ENCODE measurements at places on chromosomes 12 and 14. TPM values are rescaled to one million over a fixed set of nuclear protein-coding genes. Genes with fewer than 3 reads are reported as not detected.
A peak's percentile ranks its signal among the peaks of the same experiment; 100 is the strongest.

GRCh38 chr12:122086641-122087285, 8.2 kb downstream of the MLXIP start:
- no peak overlapping the region for H3K27ac ChIP-seq
- no peaks in the 10 kb centered on the region for H3K27me3 ChIP-seq
- H3K36me3 ChIP-seq = peaks cover 19% of the 10 kb centered on the region
- H3K4me1 ChIP-seq = peaks cover 34% of the 10 kb centered on the region

GRCh38 chr12:50234347-50234746, 49.0 kb downstream of the LIMA1 start:
- H3K27ac ChIP-seq = no peak overlapping the region
- peaks cover 11% of the 10 kb centered on the region for H3K36me3 ChIP-seq
- no peaks in the 10 kb centered on the region for H3K27me3 ChIP-seq
- H3K4me3 ChIP-seq = no peak overlapping the region

- peaks cover 21% of the 10 kb centered on the region for H3K4me1 ChIP-seq
- H3K36me3 ChIP-seq = no peaks in the 10 kb centered on the region
- no peak for DNase-seq
- H3K4me3 ChIP-seq = no peak overlapping the region
- no peaks in the 10 kb centered on the region for H3K27me3 ChIP-seq
- no peak overlapping the region for H3K27ac ChIP-seq
These were observed 85.3 kb downstream of the LRRC74A start for GRCh38 chr14:76911473-76911872.

PLCZ1 gene
- not detected for total RNA-seq

DNA sequence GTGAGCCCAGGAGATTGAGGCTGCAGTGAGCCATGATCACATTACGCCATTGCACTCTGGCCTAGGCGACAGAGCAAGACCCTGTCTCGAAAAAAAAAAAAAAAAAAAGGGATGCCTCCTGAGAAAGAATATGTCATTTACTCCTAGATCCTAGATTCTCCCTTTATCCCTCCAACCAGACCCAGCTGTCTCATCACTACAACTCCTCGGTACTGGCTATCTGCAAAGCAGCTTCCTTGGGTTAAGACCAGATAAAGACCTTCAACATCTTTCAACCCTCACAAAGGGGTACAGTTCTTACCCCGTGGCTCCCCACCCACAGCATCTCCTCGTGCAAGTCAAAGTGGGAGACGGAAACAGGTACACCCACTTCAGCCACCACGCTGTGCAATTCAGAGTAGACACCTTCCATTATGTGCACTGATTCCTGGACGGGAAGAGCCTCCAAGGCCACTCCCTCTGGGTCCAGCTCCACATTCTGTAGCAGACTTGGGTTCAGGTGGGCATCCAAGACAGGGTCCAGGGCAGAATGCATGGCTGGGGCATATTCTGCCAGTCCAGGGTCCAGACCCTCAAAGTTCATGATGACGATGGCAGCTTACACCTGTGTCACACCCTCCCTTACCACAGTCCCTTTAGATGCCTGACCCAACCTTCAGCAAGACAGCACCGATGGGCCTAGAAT, 1.1 kb downstream of the PAN2 start:
- no peak for DNase-seq
- H3K4me3 ChIP-seq = peak overlapping the region; percentile 84
- H3K4me1 ChIP-seq = peaks cover 16% of the 10 kb centered on the region

KIF5A gene
- total RNA-seq = 0.59 TPM

PLEKHH1 gene
- total RNA-seq = 21.4 TPM

DNA sequence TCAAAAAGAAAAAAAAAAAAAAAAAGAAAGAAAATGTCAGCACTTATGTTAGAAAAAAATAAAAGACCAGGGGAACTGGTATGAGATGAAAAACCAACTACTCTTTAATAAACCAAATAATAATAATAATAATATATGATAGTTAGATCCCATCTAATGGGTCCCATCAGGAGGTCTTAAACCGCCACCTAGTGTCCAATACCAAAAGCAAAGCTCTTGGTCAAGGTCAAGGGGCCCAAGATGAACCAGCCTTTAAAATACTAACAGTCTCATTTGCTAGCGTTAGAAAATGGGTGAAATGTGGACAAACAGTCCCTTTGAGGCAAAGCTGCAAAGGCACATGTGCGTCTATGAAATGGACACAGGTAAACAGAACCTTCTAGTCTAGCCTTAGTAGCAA, 12.3 kb downstream of the BRAP start:
- no peaks in the 10 kb centered on the region for H3K4me1 ChIP-seq
- H3K27ac ChIP-seq = no peak overlapping the region
- no peak for DNase-seq
- H3K4me3 ChIP-seq = no peak overlapping the region
- H3K27me3 ChIP-seq = no peaks in the 10 kb centered on the region

GRCh38 chr14:49970474-49971147, 77.7 kb downstream of the ARF6 start:
- H3K27ac ChIP-seq = peak overlapping the region; percentile 98
- H3K4me3 ChIP-seq = peak overlapping the region; percentile 21
- peaks cover 53% of the 10 kb centered on the region for H3K4me1 ChIP-seq
- no peaks in the 10 kb centered on the region for H3K27me3 ChIP-seq
- H3K36me3 ChIP-seq = no peaks in the 10 kb centered on the region
- DNase-seq = no peak

GRCh38 chr12:12167847-12168246, 97.1 kb downstream of the BCL2L14 start:
- H3K36me3 ChIP-seq = peaks cover 27% of the 10 kb centered on the region
- H3K27ac ChIP-seq = peak overlapping the region; percentile 10
- H3K4me3 ChIP-seq = no peak overlapping the region
- DNase-seq = no peak
- peaks cover 14% of the 10 kb centered on the region for H3K4me1 ChIP-seq
- no peaks in the 10 kb centered on the region for H3K27me3 ChIP-seq

TBK1 gene
- total RNA-seq = 25.5 TPM

TAS2R46 gene
- 3.8 TPM for total RNA-seq

- H3K27ac ChIP-seq = no peak overlapping the region
- no peak for DNase-seq
- no peak overlapping the region for H3K4me3 ChIP-seq
- H3K27me3 ChIP-seq = no peaks in the 10 kb centered on the region
- H3K36me3 ChIP-seq = peaks cover 5% of the 10 kb centered on the region
These were observed 259.6 kb upstream of the ALG10B start for GRCh38 chr12:38056701-38057689.

KCNA1 gene
- total RNA-seq = not detected

- DNase-seq = no peak
- no peaks in the 10 kb centered on the region for H3K27me3 ChIP-seq
- H3K36me3 ChIP-seq = peaks cover 9% of the 10 kb centered on the region
- no peak overlapping the region for H3K4me3 ChIP-seq
- H3K27ac ChIP-seq = no peak overlapping the region
These were observed 4.2 kb downstream of the RDH5 start for GRCh38 chr12:55724226-55724939.

GRCh38 chr12:102769323-102769916, 147.6 kb downstream of the PAH start:
- H3K4me1 ChIP-seq = no peaks in the 10 kb centered on the region
- no peak overlapping the region for H3K27ac ChIP-seq
- peak; percentile 65 for DNase-seq
- no peak overlapping the region for H3K4me3 ChIP-seq

GRCh38 chr12:123787466-123787865, 25.4 kb downstream of the DNAH10 start:
- DNase-seq = no peak
- H3K27ac ChIP-seq = no peak overlapping the region
- H3K4me3 ChIP-seq = no peak overlapping the region

GRCh38 chr12:12606781-12607589, 4.7 kb upstream of the CREBL2 start:
- peaks cover 21% of the 10 kb centered on the region for H3K4me1 ChIP-seq
- no peaks in the 10 kb centered on the region for H3K36me3 ChIP-seq
- no peaks in the 10 kb centered on the region for H3K27me3 ChIP-seq
- H3K4me3 ChIP-seq = no peak overlapping the region

STXBP6 gene
- total RNA-seq = 14.5 TPM

GRCh38 chr12:124762791-124763593, 100.7 kb downstream of the SCARB1 start:
- H3K4me3 ChIP-seq = no peak overlapping the region
- peak overlapping the region; percentile 39 for H3K27ac ChIP-seq
- H3K36me3 ChIP-seq = no peaks in the 10 kb centered on the region
- peaks cover 37% of the 10 kb centered on the region for H3K4me1 ChIP-seq
- no peak for DNase-seq
- H3K27me3 ChIP-seq = peaks cover 7% of the 10 kb centered on the region

DNA sequence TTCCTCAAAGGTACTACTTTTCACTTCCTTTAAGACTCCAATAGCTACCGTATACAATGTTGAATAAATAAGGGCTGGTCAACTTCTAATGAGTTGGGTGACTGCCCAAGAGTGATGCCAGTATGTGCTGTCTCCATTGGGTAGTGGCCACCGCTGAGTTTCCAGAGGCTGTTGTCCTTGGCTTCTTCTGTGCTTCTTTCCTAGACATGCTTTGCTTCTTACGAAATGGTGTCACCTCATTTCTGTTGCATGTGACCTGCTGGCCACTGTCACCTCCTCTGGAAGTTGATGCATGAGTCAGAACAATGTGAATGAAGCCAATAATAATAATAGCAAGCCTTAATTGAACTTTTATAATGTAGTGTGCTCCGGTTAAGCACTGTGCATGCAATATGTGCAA, 7.5 kb upstream of the NID2 start:
- H3K4me3 ChIP-seq = no peak overlapping the region
- H3K4me1 ChIP-seq = peaks cover 30% of the 10 kb centered on the region
- no peak for DNase-seq
- H3K27ac ChIP-seq = no peak overlapping the region
- no peaks in the 10 kb centered on the region for H3K36me3 ChIP-seq
